ENCODE measurements at places on chromosomes 1 and 21.

GRCh38 chr1:117205368-117205767 is 5.4 kb downstream of the VTCN1 start:
- ATAC-seq = no peak

DNA sequence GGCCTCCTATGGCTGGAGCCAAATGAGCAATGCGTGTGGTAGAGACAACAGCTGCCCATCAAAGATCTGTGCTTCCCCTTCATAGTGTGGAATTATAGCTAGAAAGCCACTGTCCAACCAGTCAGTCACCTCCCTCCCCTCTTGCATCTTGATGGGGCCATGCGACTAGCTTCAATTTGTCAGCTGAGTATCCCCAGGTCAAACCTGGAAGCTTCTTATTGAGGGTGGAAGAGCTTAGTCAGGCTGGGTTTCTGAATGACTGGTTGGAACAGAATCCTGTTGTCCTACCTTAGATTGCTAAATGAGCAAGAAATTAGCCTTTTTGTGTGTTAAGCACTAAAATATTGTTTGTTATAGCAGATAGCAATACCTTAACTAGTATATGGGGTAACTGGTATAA is 625.4 kb downstream of the PTPRC start:
- no peak for ATAC-seq

- no peak for ATAC-seq
These were observed 43.1 kb upstream of the FOXO6 start for GRCh38 chr1:41318135-41318534.

- ATAC-seq = no peak
These were observed 84.1 kb downstream of the MRPS6 start for GRCh38 chr21:34157521-34157920.

- no peak for ATAC-seq
These were observed 49.9 kb upstream of the ITPKB start for GRCh38 chr1:226788965-226789364.

DNA sequence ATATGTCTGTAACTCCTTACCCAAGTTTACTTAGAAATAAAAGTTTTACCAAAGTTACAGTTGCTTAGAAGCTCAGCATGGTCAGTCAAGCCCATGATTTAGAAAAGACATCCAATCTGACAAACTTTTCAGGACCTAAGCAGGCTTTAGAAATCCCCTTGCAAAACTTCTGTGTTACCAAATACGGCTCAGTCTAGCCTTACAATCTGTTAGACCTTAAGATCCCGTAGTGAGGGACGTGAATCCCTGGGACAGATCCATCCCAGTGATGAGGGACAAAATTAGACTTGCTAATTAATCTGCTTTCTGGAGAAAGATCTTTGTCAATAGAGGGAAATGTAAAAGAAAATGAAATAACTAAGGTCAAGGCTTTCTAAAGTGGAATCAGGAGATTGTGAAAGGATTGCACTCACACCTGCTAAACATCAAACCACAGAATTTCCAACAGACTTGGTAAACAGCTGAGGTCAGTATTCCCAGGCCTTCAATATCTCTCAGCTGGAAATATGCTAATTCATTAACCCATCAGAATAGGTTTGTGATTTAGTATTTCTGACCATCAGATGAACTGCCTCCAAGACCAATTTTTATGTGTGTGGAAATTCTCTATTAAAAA is 375.3 kb downstream of the DUSP10 start:
- no peak for ATAC-seq

- ATAC-seq = no peak
These were observed 163.5 kb upstream of the RUNX1 start for GRCh38 chr21:35212393-35213127.

- no peak for ATAC-seq
These were observed 32.4 kb upstream of the ENO1 start for GRCh38 chr1:8910914-8911313.

- ATAC-seq = no peak
These were observed 51.9 kb upstream of the C8B start for GRCh38 chr1:57017717-57018116.

GRCh38 chr1:243293941-243294722 is 38.3 kb downstream of the SDCCAG8 start:
- no peak for ATAC-seq

DNA sequence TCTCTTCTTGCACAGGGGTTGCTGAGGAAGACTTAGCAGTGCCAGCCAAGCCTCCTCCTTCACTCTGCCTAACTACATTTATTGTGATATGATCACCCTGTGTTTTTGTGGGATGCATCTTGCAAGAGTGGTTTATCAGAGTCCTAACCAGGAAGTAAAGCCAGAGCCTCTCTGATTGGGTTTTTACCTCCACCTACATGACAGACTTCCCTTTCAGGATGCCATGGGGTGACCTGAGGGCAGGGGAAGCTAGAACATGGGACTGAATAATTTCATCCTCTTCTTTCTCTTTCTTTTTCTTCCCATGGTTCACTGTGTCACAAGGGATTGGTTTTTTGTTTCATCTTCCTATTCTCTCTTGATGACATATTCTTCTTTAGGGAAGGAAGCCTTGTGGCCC is 146.6 kb downstream of the HHAT start:
- no peak for ATAC-seq

- ATAC-seq = no peak
These were observed 16.6 kb upstream of the DISP3 start for GRCh38 chr1:11462224-11462923.

DNA sequence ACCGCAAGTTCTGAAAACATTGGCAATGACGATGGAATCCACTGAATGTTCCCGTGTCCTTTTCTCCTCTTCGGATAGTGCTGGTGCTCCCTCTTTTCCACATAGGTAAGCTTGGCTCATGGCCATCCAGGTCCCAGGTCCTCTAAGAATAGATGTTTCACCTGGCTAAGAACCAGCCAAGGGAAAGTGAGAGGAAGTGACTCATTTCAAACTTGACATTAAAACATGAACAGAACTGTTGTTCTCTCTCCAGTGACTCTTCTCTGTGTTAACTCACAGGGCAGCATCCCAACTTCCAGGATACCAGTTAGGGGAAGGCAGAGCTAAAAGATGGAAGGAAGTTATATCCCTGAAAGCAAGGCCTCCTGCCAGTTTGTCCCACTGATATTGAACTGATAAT is 493.8 kb upstream of the CHRM3 start:
- no peak for ATAC-seq

DNA sequence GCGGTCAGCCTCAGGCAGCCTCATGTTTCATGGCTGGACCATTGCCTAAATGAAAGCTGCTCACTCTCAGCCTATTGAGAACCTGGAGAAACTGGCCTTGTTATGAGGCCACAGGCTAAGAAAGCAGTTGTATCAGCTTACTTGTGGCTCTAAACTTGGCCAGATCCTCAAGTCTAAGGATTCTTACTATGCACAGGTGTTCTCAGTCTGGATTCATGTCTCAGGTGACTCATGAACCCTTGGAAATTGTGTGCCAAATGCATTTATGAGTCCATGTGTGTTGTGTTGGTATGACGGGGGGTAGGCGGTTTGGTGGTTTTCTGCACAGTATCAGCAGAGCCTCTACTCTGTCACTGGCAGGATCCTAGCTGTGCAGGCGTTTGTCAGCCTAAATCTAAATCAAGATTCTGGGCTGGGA is 90.4 kb downstream of the ROR1 start:
- no peak for ATAC-seq

DNA sequence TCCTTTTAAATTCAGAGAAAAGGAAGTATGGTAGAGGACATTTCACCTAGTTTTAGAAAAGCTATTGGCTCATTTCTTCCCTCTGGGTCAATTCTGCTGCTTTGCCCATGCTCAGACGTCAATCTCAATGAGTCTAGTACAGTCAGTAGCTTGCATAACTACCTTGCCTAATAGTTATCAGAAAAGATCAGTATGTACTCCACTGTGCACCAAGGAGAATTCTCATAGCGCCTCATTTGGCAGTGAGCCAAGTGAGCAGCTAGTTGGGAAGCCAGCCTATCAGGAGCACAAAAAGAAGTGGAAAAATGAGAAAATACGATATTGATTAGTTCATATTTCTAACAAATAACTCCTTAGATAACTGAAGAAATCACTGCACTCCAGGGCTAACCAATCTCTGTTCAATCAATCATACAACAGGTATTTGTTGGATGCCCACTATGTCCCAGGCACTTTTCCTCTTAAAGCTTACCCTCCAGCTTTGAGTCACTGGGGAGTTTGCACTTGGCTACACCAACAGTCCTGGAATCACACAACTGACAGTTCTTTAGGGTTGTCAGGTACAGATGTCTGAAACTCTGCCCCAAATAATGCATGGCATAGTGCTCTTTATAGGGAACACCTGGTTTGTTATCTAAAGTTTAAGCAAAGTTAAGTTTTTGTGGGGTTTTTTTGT is 50.2 kb downstream of the PRDX6 start:
- ATAC-seq = no peak

DNA sequence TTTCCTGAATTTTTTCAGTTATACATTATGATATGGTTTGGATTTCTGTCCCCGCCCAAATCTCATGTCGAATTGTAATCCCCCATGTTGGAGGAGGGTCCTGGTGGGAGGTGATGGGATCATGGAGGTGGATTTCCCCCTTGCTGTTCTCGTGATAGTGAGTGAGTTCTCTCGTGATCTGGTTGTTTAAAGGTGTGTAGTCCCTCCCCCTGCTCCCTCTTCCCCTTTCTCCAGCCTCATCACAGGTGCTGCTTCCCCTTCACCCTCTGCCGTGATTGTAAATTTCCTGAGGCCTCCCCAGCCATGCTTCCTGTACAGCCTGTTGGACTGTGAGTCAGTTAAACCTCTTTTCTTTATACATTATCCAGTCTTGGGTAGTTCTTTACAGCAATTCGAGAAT is 93.2 kb upstream of the HNRNPU start:
- ATAC-seq = no peak

GRCh38 chr1:172914501-172915144 is 136.1 kb downstream of the TNFSF18 start:
- no peak for ATAC-seq

GRCh38 chr1:6582370-6582769 is 2.6 kb downstream of the ZBTB48 start:
- ATAC-seq = no peak

GRCh38 chr1:204105131-204105515 is 32.2 kb downstream of the SOX13 start:
- ATAC-seq = no peak

GRCh38 chr1:61461406-61462384 is 263.2 kb downstream of the TM2D1 start:
- no peak for ATAC-seq

DNA sequence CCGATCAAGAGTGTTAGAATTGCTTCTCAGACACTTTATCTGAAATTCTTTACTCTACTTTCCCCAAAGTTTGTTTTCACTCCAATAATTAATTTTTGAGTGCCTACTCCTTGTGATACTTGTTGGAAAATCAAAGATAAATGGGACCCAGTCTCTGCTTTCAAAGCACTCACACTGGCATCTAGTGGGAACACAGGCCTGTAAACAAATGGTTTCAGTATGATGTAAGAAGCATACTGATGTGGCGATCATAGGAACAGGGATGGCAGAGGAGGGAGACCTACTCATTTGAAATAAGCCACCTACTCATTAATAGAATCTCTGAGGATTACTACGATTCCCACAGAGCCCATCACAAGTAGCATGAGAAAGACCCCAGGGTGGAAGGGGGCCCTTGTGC is 273.7 kb upstream of the ST6GALNAC5 start:
- no peak for ATAC-seq

- ATAC-seq = peak; percentile 93
These were observed 334.4 kb downstream of the SRGAP2C start for GRCh38 chr1:121519042-121519755.

- no peak for ATAC-seq
These were observed 628.1 kb downstream of the PLPP3 start for GRCh38 chr1:55951291-55951690.

GRCh38 chr1:193157360-193157759 is 29.1 kb downstream of the B3GALT2 start:
- no peak for ATAC-seq

GRCh38 chr1:197902131-197902453 is 338 bp upstream of the C1orf53 start:
- no peak for ATAC-seq

GRCh38 chr1:66633159-66633558 is 99.2 kb downstream of the SGIP1 start:
- ATAC-seq = no peak

GRCh38 chr1:231527586-231528171 is 790 bp upstream of the TSNAX start:
- ATAC-seq = peak; percentile 5

GRCh38 chr1:37137014-37137413 is 102.7 kb upstream of the GRIK3 start:
- no peak for ATAC-seq

DNA sequence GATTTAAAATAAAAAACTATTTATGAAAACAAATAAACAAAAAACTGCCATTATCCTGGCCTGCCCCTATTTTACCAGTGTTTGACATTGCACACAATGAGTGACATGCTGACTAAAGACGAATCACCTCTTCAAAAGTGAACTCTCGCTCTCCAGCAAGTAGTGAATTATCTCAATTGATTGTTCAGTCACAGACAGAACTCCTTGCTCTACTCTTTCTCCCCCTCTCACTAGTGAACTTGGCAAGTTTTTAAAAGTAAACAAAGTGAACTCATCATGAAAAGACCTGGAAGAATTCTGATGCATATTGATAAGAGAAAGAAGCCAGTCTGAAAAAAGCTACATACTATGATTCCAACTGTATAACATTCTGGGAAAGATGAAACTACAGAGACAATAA is 4.7 kb upstream of the C1orf52 start:
- ATAC-seq = no peak

GRCh38 chr21:28482657-28483056 is 510.0 kb downstream of the LTN1 start:
- ATAC-seq = no peak

DNA sequence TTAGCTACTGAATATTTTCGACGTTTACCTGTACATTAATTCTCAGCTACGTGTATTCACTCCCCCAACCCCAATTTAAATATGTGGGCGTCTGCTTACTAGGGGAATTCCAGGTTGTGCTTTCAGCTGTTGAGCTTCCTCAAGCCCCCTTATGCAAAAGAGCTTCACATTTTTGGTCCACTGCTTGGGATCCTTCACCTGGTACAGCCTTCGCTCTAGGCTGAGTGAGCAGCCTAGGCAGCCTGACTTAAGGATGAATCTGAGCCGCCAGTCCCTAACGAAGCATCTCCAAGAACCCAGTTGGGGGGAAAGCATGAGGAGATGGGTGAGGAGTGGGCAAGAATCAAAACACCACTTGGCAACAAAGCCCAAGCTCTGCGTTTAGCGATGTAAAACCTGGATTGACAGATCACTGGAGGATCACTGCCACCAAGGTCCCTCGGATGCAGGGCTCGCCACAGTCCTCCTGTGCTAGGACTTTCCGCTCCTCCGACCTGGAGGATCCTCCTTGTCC is 674 bp downstream of the BCL10 start:
- ATAC-seq = no peak

- ATAC-seq = no peak
These were observed 244.5 kb downstream of the TM2D1 start for GRCh38 chr1:61480273-61480935.

Measured in activated CD4-positive, CD25-positive, alpha-beta regulatory T cell treated with anti-CD3 and anti-CD28 coated beads, Interleukin-2, amount 50 U/mL, for 24 hours (primary cell).